ENCODE measurements at places on chromosomes 4 and X.
A peak's percentile ranks its signal among the peaks of the same experiment; 100 is the strongest.

- no peak for DNase-seq
- H3K27ac ChIP-seq: no peak overlapping the region
- no peaks in the 10 kb centered on the region for H3K4me1 ChIP-seq
- peak overlapping the region; percentile 48 for H3K4me3 ChIP-seq
- no peaks in the 10 kb centered on the region for H3K36me3 ChIP-seq
These were observed 16.2 kb downstream of the POU4F2 start for GRCh38 chr4:146654687-146655520.

DNA sequence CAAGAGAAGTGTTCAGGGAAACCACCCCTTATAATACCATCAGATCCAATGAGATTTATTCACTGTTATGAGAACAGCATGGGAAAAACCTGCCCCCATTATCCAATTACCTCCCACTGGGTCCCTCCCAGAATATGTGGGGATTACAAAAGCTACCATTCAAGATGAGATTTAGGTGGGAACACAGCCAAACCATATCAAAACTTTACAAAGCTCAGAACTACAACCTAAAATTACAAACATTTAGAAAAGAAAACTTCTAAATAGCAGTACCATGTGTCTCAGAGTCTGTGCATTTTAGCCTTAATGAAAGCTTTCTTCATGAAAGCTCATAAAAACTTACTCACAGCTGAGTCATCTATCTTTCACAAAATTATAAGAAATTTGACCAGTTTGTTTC lies 1442.8 kb upstream of the PCDH7 start:
- DNase-seq: no peak
- H3K36me3 ChIP-seq: no peaks in the 10 kb centered on the region
- H3K27me3 ChIP-seq: no peaks in the 10 kb centered on the region
- no peaks in the 10 kb centered on the region for H3K4me1 ChIP-seq
- no peak overlapping the region for H3K4me3 ChIP-seq

- H3K27ac ChIP-seq: no peak overlapping the region
- no peak for DNase-seq
- H3K27me3 ChIP-seq: no peaks in the 10 kb centered on the region
- H3K36me3 ChIP-seq: no peaks in the 10 kb centered on the region
- H3K4me1 ChIP-seq: no peaks in the 10 kb centered on the region
These were observed 18.5 kb upstream of the AP1AR start for GRCh38 chr4:112213091-112213490.

- H3K4me3 ChIP-seq: no peak overlapping the region
- DNase-seq: no peak
- no peak overlapping the region for H3K27ac ChIP-seq
- no peaks in the 10 kb centered on the region for H3K27me3 ChIP-seq
- H3K36me3 ChIP-seq: no peaks in the 10 kb centered on the region
- no peaks in the 10 kb centered on the region for H3K4me1 ChIP-seq
These were observed 88.3 kb downstream of the POLA1 start for GRCh38 chrX:24782011-24782410.
